ENCODE measurements at places on chromosomes 3 and 15.

GRCh38 chr3:40291471-40291870 lies 18.0 kb upstream of the EIF1B start:
- no peak for DNase-seq

GRCh38 chr3:34015204-34016142 lies 217.0 kb downstream of the PDCD6IP start:
- DNase-seq, result peak; percentile 53

GRCh38 chr3:186569779-186570095 lies 783 bp upstream of the DNAJB11 start:
- no peak for DNase-seq

GRCh38 chr3:7934362-7934761 lies 567.3 kb upstream of the LMCD1 start:
- no peak for DNase-seq

DNA sequence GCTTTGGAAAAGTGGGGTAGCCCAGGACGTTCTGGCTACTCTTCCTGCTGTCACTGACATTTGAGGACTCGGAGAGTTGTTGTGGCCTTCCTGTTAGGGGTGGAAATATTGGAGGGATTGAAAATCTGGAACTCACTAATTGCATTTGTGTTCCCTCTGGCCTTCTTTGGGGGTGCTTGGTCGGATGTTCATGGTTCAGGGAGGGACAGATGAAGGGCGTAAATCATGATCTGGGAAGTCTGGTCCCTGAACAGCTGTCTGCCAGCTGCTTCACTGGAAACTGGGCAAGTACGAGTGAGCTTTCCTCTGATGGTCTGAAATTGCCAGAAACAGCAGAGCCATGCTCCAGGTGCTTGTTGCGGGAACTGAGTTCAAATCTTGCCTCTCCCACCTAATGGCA lies 327.8 kb upstream of the C2CD4B start:
- no peak for DNase-seq

GRCh38 chr15:82571722-82572222 lies 31.5 kb upstream of the RPS17 start:
- peak; percentile 82 for DNase-seq

- DNase-seq, result no peak
Observed at GRCh38 chr3:99602183-99602582, 36.2 kb upstream of the COL8A1 start.

DNA sequence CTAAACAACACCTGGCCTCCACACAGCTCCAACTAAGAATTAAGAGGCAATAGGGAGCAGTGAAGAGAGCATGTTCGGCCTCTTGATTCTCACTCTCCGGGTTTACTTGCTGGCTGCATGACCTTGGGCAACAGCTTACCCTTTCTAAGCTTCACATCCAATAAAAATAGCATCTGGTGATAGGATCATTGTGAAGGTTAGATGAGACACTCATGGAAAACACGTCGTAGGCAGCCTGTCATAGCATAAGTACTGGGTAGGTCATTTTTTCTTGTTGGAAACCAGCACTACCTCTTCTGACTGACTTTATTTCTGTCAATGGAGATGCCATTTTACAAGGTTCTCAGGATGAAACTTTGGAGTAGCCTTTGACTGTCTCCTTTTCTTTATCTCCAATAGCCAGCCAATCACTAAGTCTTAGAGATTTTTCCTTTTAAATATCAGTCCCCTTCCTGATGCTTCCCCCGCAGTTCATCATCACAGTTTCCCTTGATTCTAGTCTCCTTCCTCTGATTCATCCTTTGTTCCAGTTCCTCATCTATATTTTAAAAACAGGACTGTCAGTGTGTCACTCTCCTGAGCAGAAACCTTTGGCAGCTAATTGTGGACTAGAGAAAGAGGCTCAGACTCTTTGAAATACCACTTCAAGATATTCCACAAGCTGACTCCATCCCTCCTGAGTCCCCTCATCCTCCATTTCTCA lies 271.5 kb downstream of the SLC9A9 start:
- no peak for DNase-seq

GRCh38 chr15:92073044-92073785 lies 219.7 kb downstream of the SLCO3A1 start:
- peak; percentile 36 for DNase-seq

- DNase-seq, result no peak
Observed at GRCh38 chr3:72576563-72576962, 271.7 kb downstream of the SHQ1 start.

DNA sequence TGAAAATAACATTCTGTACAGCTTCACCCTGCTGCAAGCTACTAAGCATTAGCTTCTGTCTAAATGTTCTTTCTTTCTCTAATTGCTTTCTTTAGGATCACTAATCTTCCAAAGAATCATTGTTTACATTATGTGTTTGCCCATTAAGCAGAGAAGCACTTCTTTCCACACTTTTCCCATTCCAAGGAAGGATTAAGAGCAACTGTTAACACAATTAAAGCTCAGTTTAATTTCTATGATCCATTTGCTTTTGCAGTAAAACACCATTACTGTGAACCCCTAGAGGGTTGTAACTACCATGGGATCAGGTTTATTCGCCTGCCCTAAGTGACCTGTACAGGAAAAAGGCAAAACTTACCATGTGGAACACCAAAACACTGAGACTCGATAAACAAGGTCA lies 125.8 kb upstream of the ZNF385D start:
- no peak for DNase-seq

DNA sequence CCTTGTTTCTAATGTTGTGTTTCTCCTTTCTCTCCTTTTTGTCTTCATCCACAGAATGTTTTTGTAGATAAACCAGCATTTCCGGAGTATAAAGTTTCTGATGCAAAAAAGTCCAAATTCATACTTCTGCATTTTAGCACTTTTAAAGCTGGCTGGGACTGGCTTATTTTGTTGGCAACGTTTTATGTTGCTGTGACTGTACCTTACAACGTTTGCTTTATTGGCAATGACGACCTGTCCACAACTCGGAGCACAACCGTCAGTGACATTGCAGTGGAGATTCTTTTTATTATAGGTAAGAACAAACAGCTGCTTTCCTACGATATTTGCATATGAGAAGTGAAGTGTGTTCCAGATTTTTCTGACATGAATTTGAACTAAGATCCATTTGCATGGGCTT lies 199.4 kb downstream of the KCNH8 start:
- no peak for DNase-seq

- peak; percentile 5 for DNase-seq
Observed at GRCh38 chr15:73330206-73331051, 38.3 kb downstream of the HCN4 start.

- peak; percentile 77 for DNase-seq
Observed at GRCh38 chr3:8822141-8822540, 52.7 kb upstream of the OXTR start.

GRCh38 chr3:78496501-78496900 lies 1271.3 kb downstream of the ROBO1 start:
- DNase-seq, result no peak

GRCh38 chr15:72169921-72170611 lies 27.5 kb downstream of the GRAMD2A start:
- DNase-seq, result no peak

GRCh38 chr3:54305409-54306099 lies 183.2 kb downstream of the CACNA2D3 start:
- no peak for DNase-seq

DNA sequence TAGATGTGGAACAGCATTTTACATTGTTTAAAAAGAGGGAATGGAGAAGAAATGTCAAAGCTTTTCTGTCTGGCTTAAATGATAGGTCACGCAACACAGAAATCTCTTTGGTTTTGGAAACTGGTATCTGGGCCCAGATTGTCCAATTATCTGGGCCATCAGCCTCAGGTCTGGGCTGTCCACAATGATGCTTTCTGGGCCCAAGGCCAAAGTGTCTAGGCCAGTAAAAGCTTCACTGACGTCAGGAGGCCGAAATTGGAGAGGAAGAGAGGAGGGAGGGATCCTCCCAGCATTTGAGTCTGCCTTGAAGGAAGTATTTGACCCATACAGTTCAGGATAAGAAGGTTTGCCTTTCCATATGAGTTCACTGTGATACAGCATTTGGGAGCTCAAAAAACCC lies 60.7 kb upstream of the ALDH1A3 start:
- peak; percentile 76 for DNase-seq

GRCh38 chr3:30539206-30539605 lies 67.2 kb upstream of the TGFBR2 start:
- no peak for DNase-seq

- no peak for DNase-seq
Observed at GRCh38 chr3:107425033-107425432, 47.8 kb downstream of the CCDC54 start.

DNA sequence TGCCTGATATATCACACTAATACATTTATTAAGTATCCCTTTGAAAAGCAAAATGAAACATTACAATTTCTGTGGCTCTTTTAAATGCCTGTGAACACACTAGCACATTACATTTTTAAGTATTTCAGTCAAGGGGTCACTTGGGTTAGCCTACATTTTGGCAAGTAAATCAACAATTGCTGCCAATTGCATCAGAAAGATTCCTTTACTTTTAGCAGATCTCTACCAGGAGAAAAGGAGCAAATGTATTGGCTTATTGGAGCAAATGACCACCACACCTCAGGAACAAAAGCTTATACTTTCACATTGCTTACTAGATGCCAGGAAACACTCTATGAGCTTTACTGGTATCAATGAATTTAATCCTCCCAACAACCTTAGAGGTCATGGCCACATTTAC lies 947.1 kb downstream of the FHIT start:
- DNase-seq, result peak; percentile 71

- no peak for DNase-seq
Observed at GRCh38 chr3:98890181-98890835, 11.2 kb downstream of the DCBLD2 start.

- DNase-seq, result no peak
Observed at GRCh38 chr3:172655388-172655787, 55.5 kb downstream of the NCEH1 start.

GRCh38 chr3:57778494-57778893 lies 22.4 kb downstream of the SLMAP start:
- DNase-seq, result no peak

DNA sequence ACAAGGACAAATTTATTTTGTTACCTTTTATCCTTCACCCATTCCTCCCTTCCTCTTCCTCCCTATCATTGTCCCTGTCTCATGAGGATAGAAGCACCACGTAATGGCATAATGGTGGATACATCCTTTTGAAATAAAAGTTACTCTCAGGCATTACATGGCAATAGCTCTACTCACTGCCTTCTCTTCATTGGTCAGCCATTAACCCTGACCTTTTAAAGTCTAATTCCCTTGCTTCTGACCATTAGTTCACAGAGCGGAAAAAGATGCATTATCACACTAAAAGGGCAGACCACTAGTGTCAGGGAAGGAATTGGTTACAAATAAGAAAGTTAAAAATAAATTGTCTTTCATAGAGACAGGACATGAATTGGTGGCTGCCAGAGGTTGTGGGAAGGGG lies 54.6 kb upstream of the EIF1B start:
- no peak for DNase-seq

GRCh38 chr15:53446376-53446775 lies 313.1 kb downstream of the WDR72 start:
- no peak for DNase-seq

DNA sequence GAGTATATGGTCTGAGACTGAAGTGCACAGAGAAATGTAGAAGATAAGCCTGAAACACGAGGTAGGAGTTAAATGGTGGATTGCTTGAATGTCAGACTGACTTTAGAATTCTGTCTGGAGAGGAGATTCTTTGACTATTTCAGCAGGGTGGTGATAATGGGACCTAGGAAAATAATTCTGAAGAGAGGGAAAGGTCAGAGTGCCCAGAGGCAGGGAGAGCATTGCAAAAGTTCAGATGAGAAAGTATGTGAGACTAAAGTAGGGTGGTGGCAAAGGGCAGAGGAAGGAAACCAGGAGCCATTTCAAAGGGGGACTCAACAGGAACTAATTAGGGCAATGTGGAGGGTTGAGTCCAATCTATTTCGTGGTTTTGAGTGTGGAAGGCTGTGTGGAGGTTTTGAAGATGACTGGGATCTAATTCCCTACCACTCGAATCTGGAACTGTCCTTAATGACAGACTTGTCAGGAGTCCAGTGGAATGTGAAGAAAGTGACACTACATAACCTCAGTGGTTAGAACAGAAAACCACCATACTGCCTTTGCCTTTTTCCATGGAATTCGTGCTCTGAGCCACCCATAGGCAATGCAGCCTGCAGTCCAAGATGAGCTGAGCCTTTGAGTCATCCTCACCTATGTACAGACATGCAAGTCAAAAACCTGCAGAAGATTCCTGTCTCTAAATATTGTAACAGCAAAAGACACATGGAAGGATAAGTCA lies 16.1 kb downstream of the CPOX start:
- DNase-seq, result peak; percentile 67

- no peak for DNase-seq
Observed at GRCh38 chr3:33914212-33914611, 115.8 kb downstream of the PDCD6IP start.

DNA sequence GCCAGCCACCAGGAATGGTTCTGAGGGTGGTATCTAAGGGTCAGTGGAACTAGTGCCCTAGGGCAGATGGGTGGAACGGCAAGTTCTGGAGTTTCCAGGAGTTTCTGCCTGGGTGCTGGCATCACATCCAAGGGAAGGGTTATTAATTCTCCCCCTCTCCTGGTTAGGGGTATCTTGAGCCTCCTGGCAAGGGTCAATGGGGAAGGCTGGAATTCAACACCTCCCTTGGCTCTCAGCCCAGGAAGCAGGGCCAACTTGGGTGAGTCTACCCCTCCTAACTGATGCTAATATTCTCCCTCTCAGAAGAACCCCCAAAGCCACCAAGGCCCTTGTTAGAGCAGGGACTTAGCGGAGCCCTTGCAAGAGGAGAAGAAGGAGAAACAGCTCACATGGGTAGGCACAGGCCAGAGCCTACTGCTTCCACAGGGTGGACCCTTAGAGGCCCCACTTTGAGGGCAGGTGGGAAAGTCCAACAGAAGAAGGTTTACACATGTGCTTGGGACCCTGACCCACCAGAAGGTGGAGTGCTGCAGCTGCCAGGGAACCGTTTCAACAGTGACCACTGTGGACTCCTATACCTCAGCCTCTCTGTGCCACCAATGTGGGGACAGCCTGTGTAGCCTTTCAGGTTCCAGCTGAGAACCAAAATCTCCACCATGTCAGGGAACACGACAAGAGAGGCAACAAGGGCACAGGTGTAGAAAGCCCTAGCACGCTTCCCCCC lies 3.3 kb downstream of the TMEM115 start:
- DNase-seq, result no peak

DNA sequence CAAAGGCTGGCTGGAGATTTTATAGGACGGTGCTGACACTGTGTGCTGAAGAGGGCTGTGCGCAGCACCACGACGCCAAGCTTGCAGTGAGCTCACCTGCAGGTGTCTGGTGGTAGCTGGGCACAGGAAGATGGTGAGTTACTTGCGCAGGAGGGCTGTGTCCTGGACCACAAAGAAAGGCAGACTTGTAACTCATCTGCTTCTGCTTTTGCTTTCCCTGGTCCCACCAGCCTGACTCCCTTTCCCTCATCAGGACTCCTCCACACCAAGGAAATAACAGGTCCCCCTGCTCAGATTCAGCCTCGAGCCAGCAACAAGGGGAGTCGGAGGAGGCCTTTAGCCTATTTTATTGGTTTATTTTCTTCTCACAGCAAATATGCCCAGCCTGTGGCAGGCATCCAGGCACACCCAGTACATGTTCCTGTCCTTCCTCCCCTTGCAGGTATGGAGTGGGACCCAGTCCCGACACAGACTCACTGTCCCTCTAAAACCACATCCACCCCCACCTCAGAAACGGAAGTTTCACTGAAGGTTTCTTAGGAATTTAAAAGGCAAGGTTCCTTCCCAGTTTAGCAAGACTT lies 35.6 kb upstream of the FLNB start:
- no peak for DNase-seq
